MCF 10A (cell line): ENCODE measurements at places on chromosomes 1 and 21. TPM values are rescaled to one million over a fixed set of nuclear protein-coding genes. Genes with fewer than 3 reads are reported as not detected.

RNPC3 gene
- 18.7 and 22.2 TPM in 2 replicates for total RNA-seq

LCE2C gene
- total RNA-seq: not detected in 2 replicates

DNA sequence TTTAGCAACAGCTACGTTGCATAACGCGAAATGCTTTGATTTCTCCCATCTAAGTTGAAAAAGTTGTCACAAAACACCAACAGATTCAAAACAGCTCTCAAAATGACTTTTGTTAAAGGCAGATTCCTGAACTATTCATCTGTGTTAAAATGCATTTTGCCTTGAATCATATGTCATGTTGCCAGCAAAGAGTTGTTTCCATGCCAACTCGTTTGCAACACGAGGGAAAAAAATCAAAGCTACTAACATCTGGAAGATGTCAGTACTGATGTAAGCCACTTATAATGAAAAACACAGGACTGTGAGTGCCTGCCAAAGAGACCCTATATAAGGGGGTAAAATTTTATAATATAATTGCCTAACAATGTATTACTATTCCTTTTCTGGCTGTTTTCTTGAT lies 182.7 kb upstream of the PTBP2 start:
- DNase-seq: peak; percentile 55

GBP7 gene
- not detected in 2 replicates for total RNA-seq

DNA sequence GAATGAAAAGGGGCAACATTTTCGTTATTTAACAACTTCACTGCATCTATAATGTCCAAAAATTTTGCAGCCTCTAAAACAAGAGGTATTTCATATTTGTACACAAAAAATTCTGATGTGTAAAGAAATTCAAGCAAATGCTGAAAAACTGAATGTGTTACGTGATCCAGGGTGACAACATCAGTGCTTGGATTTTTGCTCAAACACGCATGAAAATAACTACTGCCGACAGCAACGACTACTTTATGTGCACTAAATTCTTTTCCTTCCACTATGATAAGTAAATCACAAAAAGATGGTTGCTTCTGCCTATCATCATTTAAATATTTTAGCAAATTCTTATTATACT lies 53.4 kb upstream of the ASPM start:
- no peak for DNase-seq

BARHL2 gene
- total RNA-seq: not detected in 2 replicates

- DNase-seq: no peak
These were observed 12.2 kb downstream of the TFAP2E start for GRCh38 chr1:35585281-35585680.

GRCh38 chr1:1630965-1631781 lies 800 bp upstream of the MMP23B start:
- DNase-seq: no peak

DNA sequence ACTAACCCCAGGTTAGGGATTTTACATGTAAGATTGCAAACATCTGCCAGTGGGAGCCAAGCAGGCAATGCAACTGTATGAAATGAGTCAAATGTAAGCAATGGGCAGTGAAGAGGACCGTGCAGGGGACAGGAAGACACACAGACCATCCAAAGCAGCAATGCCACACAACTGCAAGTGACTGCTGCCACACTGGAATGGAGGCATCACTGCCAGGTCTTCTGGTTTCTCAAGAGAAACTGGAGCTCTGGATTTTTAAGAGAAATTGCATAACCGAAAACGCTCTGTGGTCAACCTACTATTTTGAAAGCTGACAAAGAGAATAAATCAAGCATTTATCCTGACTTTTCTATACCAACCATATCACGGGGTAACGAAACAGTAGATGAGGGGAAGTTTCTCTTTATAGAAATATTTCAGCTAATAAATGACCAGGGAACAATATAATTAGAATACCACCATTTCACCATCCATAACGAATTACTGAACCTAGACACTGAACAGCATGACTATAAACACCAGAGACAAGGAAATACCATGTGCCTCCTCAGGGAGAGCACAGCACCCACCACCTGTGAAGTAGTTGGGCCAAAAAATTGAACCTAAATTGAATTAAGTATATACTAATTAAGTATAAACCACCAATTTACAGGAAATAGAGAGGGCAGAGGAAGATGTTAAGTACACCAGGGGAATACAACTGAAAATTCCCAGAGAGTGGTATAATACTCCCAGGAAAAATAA lies 4.4 kb downstream of the AK2 start:
- peak; percentile 59 for DNase-seq
